CD4-positive, alpha-beta T cell treated with Interleukin-4 for 4 hours (primary cell): ENCODE measurements at places on chromosomes 12 and 14.

- no peak for DNase-seq
These were observed 7.3 kb upstream of the FRMD6 start for GRCh38 chr14:51644217-51644933.

DNA sequence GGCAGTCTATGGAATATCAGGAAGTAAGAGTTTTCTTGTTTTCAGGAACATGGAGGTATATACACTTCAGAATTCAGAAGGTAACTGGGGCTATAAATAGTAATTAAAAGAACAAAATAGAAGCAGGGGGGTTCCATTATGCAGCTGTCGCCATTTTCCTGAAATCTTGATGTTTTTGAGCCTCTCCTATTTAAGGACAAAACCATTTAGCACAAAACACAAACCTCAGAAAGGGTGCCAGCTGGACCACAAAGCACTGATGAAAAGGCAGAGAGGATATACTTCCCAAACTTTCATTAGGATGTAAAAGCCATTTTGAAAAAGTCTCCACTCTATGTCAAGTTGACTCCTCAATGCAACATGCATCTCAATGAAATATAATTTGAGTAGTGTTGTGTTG, 54.2 kb upstream of the OR5AU1 start:
- DNase-seq = no peak

GRCh38 chr14:41404126-41404525, 202.6 kb upstream of the LRFN5 start:
- no peak for DNase-seq

DNA sequence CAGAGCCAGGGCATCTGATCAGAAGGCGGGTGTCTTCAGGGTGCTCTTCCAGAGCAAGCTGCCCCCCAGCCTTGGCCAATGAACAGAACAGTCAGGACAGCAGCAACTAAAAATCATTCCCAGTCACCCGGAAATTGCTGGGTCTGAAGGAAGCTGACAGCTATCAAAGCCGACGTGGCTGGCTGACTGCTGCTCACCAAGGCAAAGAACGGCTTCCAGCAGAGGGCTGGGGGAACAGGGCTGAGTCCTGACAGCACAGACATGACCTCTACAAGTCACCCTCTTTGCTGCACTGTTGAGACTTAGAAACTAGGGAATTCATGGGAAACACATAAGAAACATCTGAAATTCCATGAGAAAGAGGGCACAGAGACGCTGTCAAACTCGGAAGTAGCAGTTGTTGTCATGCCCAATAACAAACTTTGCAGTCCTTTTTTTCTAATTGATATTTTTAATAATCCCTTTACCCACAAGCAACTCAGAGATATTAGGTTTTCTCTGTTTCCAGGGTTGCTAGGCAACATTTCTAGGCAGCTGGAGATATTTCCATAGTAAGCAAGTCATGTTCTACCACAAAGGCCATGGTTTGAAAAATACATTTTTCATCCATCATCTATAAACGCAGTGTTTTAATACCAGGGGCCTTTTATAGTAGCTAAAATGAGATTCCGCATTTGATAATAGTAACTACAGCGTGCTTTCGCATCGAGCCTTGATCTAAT, 365.2 kb downstream of the SEC23A start:
- no peak for DNase-seq

- DNase-seq = no peak
These were observed 103.7 kb upstream of the PDE3A start for GRCh38 chr12:20264608-20265114.

GRCh38 chr14:35284506-35284905, 7.7 kb upstream of the PSMA6 start:
- DNase-seq = no peak

- DNase-seq = peak; percentile 42
These were observed 52.2 kb downstream of the GOLGA5 start for GRCh38 chr14:92846162-92846897.

GRCh38 chr14:32784405-32784804, 154.3 kb upstream of the NPAS3 start:
- DNase-seq = no peak

- DNase-seq = no peak
These were observed 795.5 kb downstream of the C12orf50 start for GRCh38 chr12:87233671-87234070.

DNA sequence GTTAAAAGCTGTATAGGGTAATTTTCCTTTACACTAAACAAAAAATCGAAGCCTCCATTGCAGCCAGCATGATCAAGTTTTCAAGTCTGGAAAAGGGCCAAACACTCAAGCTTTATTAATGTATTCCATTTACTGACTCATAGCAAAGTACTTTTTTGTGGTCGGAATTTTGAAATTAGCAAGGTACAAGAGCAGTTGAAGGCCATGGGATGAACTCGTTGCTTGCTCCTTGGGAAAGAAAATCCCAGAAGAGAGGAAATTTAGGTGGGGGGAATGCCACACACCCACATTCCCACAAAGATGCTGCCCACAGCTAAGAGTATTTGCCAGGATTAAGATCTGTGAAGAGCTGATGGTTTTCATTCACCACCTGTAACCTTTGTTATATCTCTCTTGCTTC, 333.7 kb downstream of the EGLN3 start:
- no peak for DNase-seq

GRCh38 chr14:72510566-72510965, 383.3 kb downstream of the DPF3 start:
- DNase-seq = no peak

- no peak for DNase-seq
These were observed 87.1 kb upstream of the FOXN3 start for GRCh38 chr14:89504091-89504490.

DNA sequence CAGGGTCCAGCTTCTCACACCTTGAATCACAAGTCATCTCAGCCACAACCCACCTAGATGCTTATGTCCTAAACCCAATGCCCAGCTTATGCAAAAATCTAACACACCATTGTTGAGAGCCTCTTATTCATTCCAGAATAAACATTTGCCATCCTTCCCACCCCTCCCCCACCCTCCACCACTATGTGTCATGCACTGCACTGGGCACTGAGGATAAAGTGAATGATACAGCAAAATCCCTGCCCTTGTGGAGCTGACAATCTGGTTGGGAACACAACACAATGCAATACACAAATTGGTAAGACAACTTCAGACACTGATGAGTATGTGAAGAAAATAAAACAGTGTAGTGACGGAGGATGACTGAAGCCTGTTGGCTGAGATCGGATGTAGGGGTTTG, 1.4 kb upstream of the GLTP start:
- no peak for DNase-seq

DNA sequence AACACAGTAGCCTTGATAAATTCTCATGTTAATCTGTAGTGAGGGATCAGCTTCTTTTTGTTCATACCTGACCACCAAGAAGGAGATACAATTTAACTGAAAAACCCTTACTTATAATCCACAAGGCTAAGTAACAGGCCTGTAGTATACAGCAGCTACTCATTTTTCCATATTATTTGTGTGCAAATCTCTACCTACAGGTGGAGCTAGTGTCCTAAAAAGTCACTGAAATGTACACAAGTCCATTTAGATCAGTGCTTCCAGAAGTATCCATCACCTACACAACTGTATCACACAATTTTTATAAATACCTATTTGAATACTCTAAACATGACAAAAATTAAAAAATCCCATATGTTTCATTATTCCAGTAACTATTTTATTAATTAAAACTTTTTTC, 173.2 kb downstream of the SLC35F4 start:
- no peak for DNase-seq

- DNase-seq = no peak
These were observed 18.5 kb downstream of the FAM234B start for GRCh38 chr12:13062669-13063068.

DNA sequence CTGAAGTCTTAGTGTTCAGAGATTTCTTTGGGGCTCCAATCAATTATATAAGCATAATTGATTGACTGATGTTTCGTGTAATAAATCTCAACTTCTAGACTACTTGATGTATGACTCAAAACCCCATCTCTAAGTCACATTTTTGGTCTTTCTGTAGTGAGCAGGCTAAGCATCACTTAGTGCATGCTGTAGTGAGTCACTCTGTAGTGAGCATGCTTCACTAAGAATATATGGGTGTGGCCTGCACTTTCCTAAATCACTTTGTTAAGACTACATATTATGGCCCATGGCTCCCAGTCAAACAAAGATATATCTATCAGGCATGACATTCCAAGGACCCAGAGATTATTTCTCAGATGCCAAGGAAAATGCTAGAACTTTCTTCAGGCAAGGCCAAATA, 909.4 kb upstream of the LRFN5 start:
- no peak for DNase-seq

- DNase-seq = no peak
These were observed 156.4 kb downstream of the ETNK1 start for GRCh38 chr12:22781339-22781738.

- DNase-seq = no peak
These were observed 858.2 kb downstream of the VRK1 start for GRCh38 chr14:97655169-97655948.

DNA sequence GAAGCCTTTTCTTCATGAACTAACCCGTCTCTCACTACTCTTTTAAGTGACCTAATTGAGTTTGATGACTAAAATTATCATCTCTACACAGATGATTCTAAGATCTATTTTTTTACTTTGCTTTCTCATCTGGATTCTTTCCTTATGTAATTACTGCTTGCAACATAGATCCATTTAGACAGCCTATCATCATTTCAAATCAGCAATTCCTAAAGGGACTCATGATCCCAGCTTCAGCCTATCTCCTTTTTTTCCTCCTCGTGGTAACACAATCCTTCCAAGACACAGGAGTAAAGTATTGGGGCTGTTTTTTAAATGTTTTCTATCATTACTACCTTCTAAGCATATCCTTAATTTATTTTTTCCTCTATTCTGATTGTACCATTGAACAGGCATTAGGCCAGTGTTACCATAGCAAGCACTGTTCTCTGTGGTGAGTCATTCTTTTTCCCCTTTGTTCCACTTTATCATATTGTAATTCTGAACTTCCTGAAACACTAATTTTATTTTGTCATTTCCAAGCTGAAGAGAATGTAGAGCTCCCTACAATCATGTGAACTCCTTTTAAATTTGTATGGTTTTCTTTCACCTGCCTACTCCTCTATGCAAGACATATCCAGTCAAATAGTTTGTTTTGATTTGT, 190.4 kb upstream of the FAR2 start:
- no peak for DNase-seq

DNA sequence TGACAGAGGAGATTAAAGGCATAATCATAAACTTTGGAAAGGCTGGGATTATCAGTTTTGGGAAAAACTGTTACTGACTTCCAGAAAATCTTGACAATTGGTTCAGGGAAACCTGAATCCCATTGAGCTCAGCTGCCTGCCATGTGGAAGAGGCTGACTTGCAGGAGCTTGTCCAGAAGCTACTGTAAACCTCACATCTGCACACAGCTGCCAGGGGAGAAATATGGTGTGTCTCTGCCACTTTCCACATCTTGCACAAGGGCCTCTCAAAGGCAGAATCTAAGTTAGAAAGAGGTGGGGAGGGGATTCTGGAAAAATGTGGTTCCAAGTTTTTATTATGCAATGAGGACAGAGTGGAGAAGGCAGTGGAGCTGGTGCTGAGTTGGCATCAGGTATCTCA, 8.7 kb upstream of the BHLHE41 start:
- no peak for DNase-seq

DNA sequence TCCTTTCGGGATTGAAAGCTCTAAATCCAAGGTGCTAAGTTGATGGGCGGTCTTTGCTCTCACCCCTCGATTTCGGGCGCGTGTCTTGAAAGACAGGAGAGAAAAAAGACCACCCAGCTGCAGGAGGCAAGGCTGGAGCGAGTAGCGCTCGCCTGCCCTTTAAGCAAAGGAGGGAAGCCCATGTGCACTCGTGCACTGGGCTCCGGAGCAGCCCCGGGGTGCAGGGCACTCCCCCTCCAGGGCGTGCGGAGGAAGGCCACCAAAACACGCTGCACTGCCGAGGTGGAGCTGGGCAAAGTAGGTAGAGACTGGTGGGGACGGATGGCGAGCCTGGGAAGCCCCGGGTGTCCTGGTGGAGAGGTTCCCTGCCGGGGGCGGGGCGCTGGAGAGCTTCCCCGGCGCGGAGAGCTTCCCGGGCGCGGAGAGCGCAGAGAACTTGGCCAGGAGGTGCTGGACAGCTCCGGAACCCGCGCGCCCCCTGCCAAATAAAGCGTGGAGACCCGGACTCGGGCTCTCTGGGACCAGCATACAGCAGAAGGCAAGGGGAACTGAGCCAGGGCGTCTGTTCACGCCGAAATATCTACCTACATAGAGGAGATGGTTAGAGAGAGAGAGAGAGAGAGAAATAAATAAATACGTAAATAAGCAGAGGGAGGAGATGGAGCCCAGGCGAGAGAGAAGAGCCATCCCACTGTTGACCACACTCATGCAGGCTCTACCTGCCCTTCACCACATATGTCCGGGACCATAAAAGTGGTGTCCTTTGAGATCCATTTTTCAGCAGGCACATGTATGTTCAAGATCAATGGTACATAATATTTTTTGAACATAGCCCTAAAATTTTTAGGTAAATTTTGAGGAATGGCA, 662 bp upstream of the NELL2 start:
- DNase-seq = peak; percentile 33

DNA sequence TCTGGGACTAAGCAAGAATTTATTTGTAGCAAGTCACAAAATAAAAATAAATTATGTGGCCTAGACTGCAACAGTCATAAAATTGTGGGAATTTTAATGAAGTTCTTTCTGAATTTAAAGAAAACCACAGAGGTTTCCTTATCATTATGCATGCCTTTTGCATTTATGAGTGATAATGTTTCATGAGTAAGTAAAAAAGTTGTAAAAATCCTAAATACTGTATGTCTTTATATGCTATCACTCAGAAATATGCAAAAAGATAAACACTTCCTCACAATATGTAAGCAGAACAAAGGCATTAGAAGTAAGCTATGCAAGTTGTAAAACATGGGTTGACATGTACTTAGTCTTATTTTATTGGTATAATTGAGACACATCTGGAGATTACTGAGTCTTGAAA, 239.4 kb upstream of the PDE3A start:
- DNase-seq = no peak

DNA sequence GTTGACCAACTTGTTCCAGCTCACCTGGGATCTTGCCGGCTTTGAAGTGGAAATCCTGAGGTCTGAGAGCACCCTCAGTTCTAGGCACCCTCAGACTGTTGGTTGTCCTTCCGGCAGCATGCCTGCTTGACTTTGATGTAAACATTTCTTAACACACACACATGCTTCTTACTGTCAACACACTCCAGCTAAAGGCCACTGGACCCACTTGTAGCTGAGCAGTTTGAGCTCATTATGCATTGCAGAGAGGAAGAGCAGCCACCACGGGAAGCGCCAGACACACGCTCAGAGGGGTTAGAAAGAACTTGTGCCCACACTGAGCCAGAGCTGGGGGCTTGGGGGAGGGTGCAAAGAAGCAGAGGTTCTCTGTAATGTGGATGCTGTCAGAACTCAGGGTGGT, 55.8 kb downstream of the TNFAIP2 start:
- no peak for DNase-seq

GRCh38 chr12:8609061-8609570, 3.5 kb downstream of the AICDA start:
- peak; percentile 30 for DNase-seq
